ENCODE measurements at places on chromosomes 3 and 15. TPM values are rescaled to one million over a fixed set of nuclear protein-coding genes. Genes with fewer than 3 reads are reported as not detected.

GRCh38 chr15:64070965-64071851 lies 22.4 kb downstream of the CIAO2A start:
- no peak overlapping the region for H3K27ac ChIP-seq
- H3K4me3 ChIP-seq, result no peak overlapping the region
- no peaks in the 10 kb centered on the region for H3K27me3 ChIP-seq
- no peak for DNase-seq

DNA sequence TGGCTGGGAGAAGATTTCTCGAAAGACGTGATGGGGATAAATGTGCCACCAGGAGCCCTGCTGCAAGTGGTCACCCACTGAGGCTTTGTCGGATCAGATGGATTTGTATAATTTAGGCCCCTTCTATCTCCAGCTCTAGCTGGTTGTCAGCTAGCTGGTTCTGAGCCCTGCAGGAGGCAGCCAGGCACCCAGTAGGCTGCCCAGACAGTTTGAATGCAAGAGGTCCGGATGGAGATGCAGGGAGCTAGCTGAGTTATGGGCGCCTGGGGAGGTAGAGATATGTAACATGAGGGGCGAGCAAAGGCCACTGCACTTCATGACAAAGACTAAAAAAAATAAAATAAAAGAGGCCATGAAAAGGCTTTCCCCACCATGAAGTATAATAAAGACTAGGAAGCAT lies 35.1 kb upstream of the ADPGK start:
- H3K4me1 ChIP-seq, result peaks cover 9% of the 10 kb centered on the region
- no peak overlapping the region for H3K4me3 ChIP-seq
- peaks cover 8% of the 10 kb centered on the region for H3K36me3 ChIP-seq
- no peak overlapping the region for H3K27ac ChIP-seq
- DNase-seq, result no peak
- peaks cover 8% of the 10 kb centered on the region for H3K27me3 ChIP-seq

- H3K4me3 ChIP-seq, result no peak overlapping the region
- H3K27ac ChIP-seq, result no peak overlapping the region
- no peaks in the 10 kb centered on the region for H3K27me3 ChIP-seq
- H3K4me1 ChIP-seq, result no peaks in the 10 kb centered on the region
- H3K36me3 ChIP-seq, result no peaks in the 10 kb centered on the region
These were observed 288.1 kb upstream of the GPR149 start for GRCh38 chr3:154718053-154718452.

GRCh38 chr3:77142578-77142977 lies 102.7 kb downstream of the ROBO2 start:
- peaks cover 42% of the 10 kb centered on the region for H3K4me1 ChIP-seq
- H3K36me3 ChIP-seq, result no peaks in the 10 kb centered on the region
- DNase-seq, result no peak
- peaks cover 1% of the 10 kb centered on the region for H3K27me3 ChIP-seq

- H3K36me3 ChIP-seq, result no peaks in the 10 kb centered on the region
- H3K27ac ChIP-seq, result no peak overlapping the region
- H3K4me3 ChIP-seq, result no peak overlapping the region
- no peaks in the 10 kb centered on the region for H3K4me1 ChIP-seq
- no peaks in the 10 kb centered on the region for H3K27me3 ChIP-seq
These were observed 57.2 kb upstream of the TIPARP start for GRCh38 chr3:156617145-156617544.

- peaks cover 4% of the 10 kb centered on the region for H3K4me1 ChIP-seq
- H3K27me3 ChIP-seq, result peaks cover 5% of the 10 kb centered on the region
- H3K27ac ChIP-seq, result no peak overlapping the region
- peaks cover 11% of the 10 kb centered on the region for H3K36me3 ChIP-seq
- DNase-seq, result no peak
These were observed 314 bp upstream of the TMED3 start for GRCh38 chr15:79310612-79310984.

- no peak for DNase-seq
- H3K27me3 ChIP-seq, result no peaks in the 10 kb centered on the region
- H3K27ac ChIP-seq, result no peak overlapping the region
- no peak overlapping the region for H3K4me3 ChIP-seq
- H3K4me1 ChIP-seq, result no peaks in the 10 kb centered on the region
These were observed 18.3 kb downstream of the CALML4 start for GRCh38 chr15:68186671-68187397.

GRCh38 chr3:118765636-118766305 lies 268.9 kb downstream of the IGSF11 start:
- DNase-seq, result no peak
- H3K27me3 ChIP-seq, result peaks cover 2% of the 10 kb centered on the region
- H3K4me3 ChIP-seq, result no peak overlapping the region
- no peak overlapping the region for H3K27ac ChIP-seq
- H3K36me3 ChIP-seq, result no peaks in the 10 kb centered on the region

DNA sequence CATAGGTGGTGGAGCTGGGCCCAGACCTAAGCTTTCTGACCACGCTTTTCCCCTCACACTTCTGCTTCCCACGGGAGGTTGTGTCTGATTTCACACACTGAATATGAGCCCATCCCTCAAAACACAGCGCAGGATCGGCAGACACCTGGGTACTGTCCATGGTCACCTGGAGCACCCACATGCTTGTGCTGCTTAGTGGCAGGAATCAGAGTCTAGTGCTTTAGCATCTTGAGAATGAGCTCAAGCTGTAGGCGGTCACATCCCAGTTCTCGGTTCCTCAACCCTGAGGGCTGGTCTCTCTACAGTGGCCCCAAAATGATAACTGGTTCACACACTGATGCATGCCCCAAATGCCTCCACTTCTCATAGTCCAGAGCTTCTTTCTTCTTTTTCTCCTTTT lies 111.0 kb downstream of the SEMA5B start:
- H3K36me3 ChIP-seq, result peaks cover 5% of the 10 kb centered on the region
- no peak overlapping the region for H3K27ac ChIP-seq
- H3K4me3 ChIP-seq, result no peak overlapping the region
- no peak for DNase-seq

DNA sequence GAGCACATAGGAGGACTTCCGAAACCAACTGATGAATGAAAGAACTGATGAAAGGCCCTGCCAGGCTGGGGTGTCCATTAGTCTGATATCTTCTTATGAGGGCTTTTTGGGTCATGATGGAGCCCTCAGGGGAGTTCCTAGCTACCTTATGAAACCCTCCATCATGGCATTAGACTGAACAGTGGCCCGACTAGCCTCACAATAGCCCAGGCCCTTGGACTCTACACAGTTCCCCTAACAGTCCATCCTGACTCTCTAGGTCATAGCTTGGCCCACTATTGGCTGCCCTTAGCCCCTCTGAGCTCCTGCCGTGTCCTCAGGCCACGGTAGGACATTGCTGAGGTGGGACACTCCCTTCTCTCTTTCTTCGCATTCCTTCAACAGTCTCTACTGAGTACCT lies 365.9 kb downstream of the CACNA2D3 start:
- H3K27me3 ChIP-seq, result peaks cover 2% of the 10 kb centered on the region
- H3K4me3 ChIP-seq, result no peak overlapping the region
- H3K27ac ChIP-seq, result no peak overlapping the region
- no peak for DNase-seq
- no peaks in the 10 kb centered on the region for H3K36me3 ChIP-seq

Gene LMAN1L
- not detected for total RNA-seq

Gene GOLGA8M
- total RNA-seq, result not detected

Gene EIF1B
- total RNA-seq, result 130 TPM

Gene FBLN2
- 2.1 TPM for total RNA-seq
